ENCODE measurements at places on chromosomes 1 and 21. TPM values are rescaled to one million over a fixed set of nuclear protein-coding genes. Genes with fewer than 3 reads are reported as not detected.

Gene MARK1
- 24.6 TPM for total RNA-seq

Gene KRTAP13-2
- total RNA-seq: not detected

Gene SRRM1
- 133 TPM for total RNA-seq

Gene OR10X1
- not detected for total RNA-seq

Gene CYP4A11
- not detected for total RNA-seq

Gene OR2L13
- total RNA-seq: not detected

Gene TMCC2
- 11.9 TPM for total RNA-seq

Gene RHEX
- total RNA-seq: 10.9 TPM

Gene RSPO1
- 0.71 TPM for total RNA-seq
